Lower leg skin (tissue), 4 donors: ENCODE measurements at places on chromosomes 6 and 20. TPM values are rescaled to one million over a fixed set of nuclear protein-coding genes. Genes with fewer than 3 reads are reported as not detected.

DNA sequence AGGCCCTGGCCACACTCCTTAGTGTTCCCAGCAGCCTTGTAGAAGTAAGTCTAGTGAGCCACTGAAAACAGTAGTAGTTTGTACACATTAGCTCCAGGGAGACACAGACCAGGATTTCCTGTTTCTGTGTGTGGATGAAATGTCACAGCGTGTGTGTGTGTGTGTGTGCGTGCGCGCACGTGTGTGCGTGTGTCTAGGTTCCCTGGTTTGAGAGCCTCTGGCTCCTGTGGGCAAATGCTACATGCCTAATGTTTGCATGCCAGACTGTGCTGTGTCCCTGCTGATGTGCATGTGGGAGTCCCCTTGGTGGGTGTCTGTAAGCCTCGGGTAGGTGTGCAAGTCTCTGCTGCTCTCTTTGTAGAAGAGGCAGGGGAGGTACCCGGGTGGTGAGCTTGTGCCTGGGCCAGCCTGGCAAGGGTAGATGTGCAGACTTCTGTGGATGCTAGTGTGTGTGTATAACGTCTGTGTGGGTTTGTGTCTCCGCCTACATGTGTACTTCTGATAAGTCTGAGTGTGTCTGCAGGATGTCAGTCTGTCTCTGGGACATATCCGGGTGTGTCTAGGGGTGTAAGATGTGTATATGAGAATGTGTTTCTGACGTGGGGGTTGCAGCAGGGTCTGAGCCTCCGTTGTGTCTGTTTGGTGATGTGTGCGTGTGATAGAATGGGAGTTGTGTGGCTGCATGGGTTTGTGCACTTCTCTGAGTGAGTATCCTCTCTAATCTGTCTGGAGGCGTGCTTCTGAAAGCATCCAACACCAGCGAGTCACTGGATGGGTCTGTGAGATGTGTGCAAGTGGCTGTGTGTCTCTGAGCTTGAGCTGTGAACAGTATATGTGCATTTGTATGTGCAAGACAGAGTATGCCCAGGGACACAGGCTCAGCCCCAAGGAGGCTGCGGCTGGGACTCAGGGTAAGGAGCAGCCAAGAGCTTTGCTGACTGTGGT, 19.0 kb upstream of the TLDC2 start:
- DNase-seq, result no peak

- no peak for DNase-seq
Observed at GRCh38 chr20:237489-237888, 10.4 kb downstream of the DEFB129 start.

DNA sequence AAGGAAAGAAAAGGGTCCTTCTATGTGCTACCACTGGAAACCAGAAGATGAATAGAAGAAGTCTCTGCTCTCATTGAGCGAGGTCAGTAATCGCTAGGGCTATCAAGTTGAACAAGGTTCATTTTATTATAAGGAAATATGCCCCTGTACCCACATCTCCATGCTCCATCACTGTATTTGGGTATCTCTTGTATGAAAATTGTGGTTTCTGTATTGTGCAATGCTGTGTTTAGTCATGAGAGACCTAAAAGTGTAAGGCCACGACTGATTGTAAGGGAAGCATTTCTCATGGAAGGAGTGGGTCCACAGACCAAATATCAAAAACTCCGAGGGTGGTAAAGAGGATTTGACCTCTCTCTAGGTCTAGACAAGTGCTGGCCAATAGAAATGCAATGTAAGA, 3.6 kb upstream of the HS3ST5 start:
- no peak for DNase-seq

GRCh38 chr6:52208612-52209011, 22.4 kb downstream of the IL17A start:
- DNase-seq, result no peak

DNA sequence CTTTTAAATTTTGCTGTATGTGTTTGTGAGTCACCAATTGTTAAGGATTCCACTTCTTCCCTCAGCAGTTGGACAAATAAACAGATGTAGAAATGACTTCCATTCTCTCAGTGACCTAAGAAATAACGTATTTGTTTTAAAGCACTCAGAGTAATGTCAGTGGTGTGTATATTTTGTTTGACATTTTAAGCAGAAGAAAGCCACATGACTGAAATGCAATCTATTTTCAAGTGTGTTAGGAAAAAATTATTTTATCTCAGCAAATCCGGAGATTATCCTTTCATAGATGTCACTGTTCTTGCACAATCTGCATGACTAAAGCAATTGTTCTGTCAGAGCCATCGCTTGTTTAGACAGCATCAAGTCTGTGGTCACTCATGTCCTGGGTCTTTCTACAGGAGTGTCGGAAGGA, 77.1 kb downstream of the JAG1 start:
- no peak for DNase-seq

- no peak for DNase-seq
Observed at GRCh38 chr6:163782436-163783003, 368.0 kb downstream of the QKI start.

DNA sequence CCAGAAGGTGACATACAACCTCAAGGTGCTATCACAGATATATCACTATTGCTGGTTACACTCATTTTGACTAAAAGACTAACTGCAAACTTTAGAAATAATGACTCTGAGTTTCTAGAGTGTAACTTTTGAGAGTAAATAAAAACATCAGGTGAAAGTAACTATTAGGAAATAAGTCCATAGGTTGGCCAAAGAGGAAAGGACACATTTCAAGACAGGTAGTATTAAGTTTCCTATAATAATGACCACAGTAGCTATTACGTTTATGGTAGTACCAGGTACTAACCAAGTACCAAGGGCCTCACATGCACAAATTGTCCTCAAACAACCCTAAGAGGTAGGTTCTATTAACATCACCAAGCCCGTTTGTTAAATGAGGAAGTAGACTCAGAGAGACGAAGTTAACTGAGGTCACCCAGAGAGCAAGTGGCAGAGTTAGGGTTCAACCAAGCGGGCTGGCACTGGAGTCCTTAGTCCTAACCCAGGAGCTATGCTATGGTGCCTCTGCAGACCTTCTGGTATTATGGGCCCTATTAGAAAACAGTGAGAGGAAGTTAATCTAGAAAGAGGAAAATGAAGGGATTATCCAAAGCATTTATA, 36.8 kb downstream of the HEBP2 start:
- DNase-seq, result no peak

DNA sequence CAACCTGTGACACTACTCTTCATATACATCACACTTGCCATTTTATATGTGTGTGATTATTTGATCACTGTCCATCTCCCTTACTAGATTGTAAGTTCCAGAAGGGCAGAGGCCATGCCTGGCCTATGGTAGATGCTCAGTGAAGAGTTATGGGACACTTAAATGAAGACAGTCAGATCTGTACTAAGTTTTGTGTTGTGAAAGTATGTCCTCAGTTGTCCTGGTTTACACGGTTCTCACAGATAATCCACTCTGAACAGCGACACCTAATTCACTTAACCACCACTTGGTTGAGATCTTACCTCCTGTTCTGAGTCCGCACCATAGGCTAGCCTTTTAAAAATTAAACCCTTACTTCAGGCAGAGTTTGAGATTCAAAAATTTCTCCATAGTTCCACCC, 434.1 kb upstream of the SOX4 start:
- DNase-seq, result no peak

GRCh38 chr20:47792021-47792618, 6.8 kb upstream of the SULF2 start:
- peak; percentile 90 for DNase-seq

GRCh38 chr6:159105716-159106115, 60.9 kb upstream of the TAGAP start:
- DNase-seq, result no peak

GRCh38 chr6:53358440-53359094, 9.8 kb upstream of the ELOVL5 start:
- no peak for DNase-seq

DNA sequence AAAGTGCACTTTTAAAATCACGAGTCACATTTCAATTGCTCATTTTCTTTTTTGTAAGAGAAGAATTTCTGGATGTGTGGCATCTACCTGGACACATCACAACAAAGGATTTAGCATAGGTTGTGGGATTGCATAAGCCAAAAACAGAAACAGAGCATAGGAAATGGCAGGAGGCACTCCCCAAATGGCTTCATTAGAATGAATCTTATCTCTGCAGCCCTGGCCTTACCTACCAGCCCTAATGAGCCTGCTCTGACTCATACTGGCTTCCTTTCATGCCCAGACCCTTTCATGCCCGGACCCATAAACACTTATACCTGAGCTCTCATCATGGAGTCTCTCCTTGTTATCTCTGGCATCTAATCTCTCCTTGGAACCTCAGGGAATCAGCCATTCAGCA, 23.9 kb upstream of the SPTLC3 start:
- DNase-seq, result no peak

DNA sequence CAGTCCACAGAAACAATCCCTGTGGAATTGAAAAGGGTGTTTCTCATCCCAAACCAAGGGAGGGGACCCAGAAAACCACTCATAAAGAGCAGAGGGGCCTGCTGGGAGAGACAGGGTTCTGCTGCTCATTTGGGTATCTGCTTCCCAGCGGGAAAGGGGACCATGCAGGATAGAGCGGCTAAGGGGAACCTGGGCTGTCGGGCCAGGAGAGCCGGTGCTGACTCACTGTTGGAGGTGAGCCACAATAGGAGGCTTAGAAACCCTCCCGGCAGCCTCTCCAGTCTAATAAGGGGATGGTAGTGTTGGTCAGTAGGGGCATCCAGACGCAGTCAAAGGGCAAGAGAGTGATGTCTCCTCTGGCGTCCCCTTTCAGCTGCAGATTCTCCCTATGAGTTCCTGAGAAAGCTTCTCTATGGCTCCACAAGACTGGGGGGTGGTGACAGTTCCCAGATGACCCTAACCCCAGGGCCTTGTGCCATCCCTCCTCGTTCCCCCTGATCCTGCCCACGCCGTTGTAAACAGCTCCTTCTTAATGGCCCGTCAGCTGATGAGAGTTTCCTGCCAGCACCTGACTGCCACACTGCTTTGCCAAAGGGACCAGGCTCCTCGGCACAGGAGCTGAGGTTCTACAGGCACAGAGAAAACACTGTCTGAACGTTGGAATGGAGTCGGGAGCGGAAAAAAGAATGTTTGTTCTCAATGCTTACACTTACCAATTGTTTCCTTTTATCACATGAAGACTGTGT, 646.1 kb upstream of the DEFB115 start:
- no peak for DNase-seq

DNA sequence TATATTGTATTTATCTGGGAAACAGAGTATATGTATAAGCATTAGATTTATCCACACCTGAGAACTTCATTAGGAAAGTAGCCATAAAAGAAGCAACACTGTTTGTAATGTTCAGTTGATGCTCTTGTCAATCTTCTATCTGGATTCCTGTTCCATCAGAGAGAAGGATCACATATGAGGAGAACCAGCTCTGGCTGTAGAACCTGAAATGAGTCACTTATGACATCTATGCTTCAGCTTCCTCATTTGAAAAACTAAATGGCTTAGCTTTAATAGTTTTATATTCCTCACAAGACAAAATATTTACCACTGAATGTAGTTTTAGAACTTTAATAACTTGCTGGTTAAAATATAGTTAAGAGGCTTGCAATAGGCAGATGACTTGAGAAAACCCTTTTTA, 144.7 kb downstream of the TASP1 start:
- no peak for DNase-seq

- DNase-seq, result no peak
Observed at GRCh38 chr6:79941489-79942151, 5.7 kb downstream of the ELOVL4 start.

GRCh38 chr6:16544006-16544405, 217.3 kb downstream of the ATXN1 start:
- no peak for DNase-seq

GRCh38 chr6:46293641-46294316, 123.0 kb upstream of the ENPP5 start:
- DNase-seq, result no peak

DNA sequence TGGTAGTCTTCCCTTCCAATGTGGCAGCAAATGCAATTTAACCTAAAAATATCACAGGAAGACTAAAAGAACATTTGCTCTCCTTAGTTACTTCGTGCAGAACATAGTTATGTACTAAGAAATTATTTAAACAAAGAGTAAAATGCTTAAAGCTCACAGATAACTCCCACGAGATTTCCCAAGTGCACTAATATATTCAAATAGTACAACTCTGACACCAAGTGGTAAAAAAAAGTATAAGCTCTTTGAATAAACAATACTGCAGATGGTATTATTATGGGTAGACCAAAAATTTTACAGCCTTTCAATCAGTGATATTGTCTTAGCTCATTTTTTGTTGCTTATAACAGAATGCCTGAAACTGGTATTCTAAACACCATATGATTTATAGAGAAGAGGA, 52.8 kb upstream of the FILIP1 start:
- DNase-seq, result no peak

- DNase-seq, result no peak
Observed at GRCh38 chr6:113649276-113649675, 207.9 kb upstream of the MARCKS start.

- DNase-seq, result no peak
Observed at GRCh38 chr6:23505026-23505425, 621.0 kb upstream of the NRSN1 start.

- DNase-seq, result no peak
Observed at GRCh38 chr6:129006724-129007514, 124.0 kb downstream of the LAMA2 start.

GRCh38 chr6:104326173-104327001, 533.3 kb downstream of the HACE1 start:
- no peak for DNase-seq

- no peak for DNase-seq
Observed at GRCh38 chr20:47205577-47206123, 150.8 kb downstream of the ZMYND8 start.

GRCh38 chr6:131244942-131245341, 109.7 kb downstream of the AKAP7 start:
- DNase-seq, result no peak

- DNase-seq, result peak; percentile 60
Observed at GRCh38 chr6:33983721-33984465, 162.0 kb downstream of the GRM4 start.

DNA sequence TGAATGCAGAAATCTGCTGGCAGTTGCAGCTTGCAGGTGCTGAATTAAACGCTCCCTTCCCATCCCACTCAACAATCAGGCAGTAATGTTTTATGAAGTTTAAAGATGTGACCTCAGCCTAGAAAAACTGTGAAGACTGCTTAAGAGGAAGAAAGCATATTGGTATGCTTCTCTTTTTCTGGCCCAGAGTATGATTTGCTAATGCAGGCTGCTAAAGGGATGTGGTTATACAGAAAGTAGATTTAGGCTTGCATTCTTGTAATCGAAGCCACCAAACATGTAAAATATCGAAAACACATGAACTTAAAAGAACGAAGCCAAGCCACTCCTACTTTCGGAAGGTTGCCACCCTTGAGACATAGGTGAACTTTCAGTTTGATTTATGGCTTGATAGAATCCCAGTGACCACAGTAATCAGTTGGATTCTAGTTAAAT, 40.7 kb downstream of the MAP3K5 start:
- DNase-seq, result no peak

GRCh38 chr20:35436177-35436573, 1.9 kb downstream of the GDF5 start:
- DNase-seq, result no peak

MYCT1 gene
- 2.1 TPM for total RNA-seq

PPP1R14C gene
- total RNA-seq, result 145 TPM

CST2 gene
- not detected for total RNA-seq

AAR2 gene
- 37.1 TPM for total RNA-seq

WFDC10B gene
- total RNA-seq, result not detected

NANP gene
- 3.2 TPM for total RNA-seq

HSPA1L gene
- 1.3 TPM for total RNA-seq

CCN5 gene
- 481 TPM for total RNA-seq

MUC22 gene
- total RNA-seq, result not detected

KHDRBS2 gene
- total RNA-seq, result not detected

NEDD9 gene
- 28.7 TPM for total RNA-seq

KIF25 gene
- total RNA-seq, result not detected

ZFP57 gene
- total RNA-seq, result 0.19 TPM

RRP36 gene
- 61.9 TPM for total RNA-seq

KIAA1755 gene
- total RNA-seq, result 0.46 TPM
